ENCODE measurements at places on chromosomes 7 and 10. TPM values are rescaled to one million over a fixed set of nuclear protein-coding genes. Genes with fewer than 3 reads are reported as not detected.

Gene TMEM139
- 0.19 TPM for total RNA-seq

Gene LEP
- 0.05 TPM for total RNA-seq

Gene CELF2
- total RNA-seq, result 42.4 TPM

Gene ZNF853
- 2.8 TPM for total RNA-seq

Gene CFAP58
- total RNA-seq, result 0.19 TPM

Gene TMEM176B
- 23.4 TPM for total RNA-seq

Gene CCZ1
- 46.4 TPM for total RNA-seq

Gene TBX20
- total RNA-seq, result 0.09 TPM

Gene PHYHIPL
- total RNA-seq, result 0.09 TPM

Gene NSMCE4A
- 81.5 TPM for total RNA-seq

Gene TBXAS1
- 15.3 TPM for total RNA-seq

Gene PRLHR
- 0.05 TPM for total RNA-seq

Gene PSD
- 4.6 TPM for total RNA-seq

Gene TEX47
- not detected for total RNA-seq

Gene RADIL
- total RNA-seq, result 0.19 TPM

Gene PLEKHS1
- total RNA-seq, result under 0.01 TPM

Gene HSPA12A
- 1.7 TPM for total RNA-seq

All from thymus (tissue), 14 donors.